ENCODE measurements at places on chromosomes 3 and 15. TPM values are rescaled to one million over a fixed set of nuclear protein-coding genes. Genes with fewer than 3 reads are reported as not detected.

GOLGA6L7 gene
- not detected for total RNA-seq

TUBGCP5 gene
- 14.4 TPM for total RNA-seq

ZNF80 gene
- not detected for total RNA-seq

MESP1 gene
- 2.7 TPM for total RNA-seq

ACP3 gene
- not detected for total RNA-seq

SNTN gene
- not detected for total RNA-seq

NUSAP1 gene
- 12.9 TPM for total RNA-seq

DNA sequence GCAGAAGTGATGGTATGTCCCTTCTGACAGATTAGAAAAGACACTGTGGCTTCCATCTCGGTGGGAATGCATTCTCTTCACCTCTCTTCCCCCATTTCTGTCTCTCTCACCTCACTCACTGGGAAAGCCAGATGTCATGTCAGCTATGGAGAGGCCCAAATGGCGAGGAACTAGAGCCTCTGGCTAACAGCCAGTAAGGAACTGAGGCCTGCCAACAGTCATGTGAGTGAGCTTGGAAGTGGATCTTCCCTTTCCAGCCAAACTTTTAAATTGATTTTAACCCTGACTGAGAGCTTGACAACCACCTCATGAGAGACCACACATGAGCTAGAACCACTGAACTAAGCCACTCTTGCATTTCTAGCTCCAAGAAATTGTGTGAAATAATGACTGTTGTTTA lies 35.2 kb upstream of the CDAN1 start:
- H3K27ac ChIP-seq, result no peak overlapping the region
- no peaks in the 10 kb centered on the region for H3K27me3 ChIP-seq

DNA sequence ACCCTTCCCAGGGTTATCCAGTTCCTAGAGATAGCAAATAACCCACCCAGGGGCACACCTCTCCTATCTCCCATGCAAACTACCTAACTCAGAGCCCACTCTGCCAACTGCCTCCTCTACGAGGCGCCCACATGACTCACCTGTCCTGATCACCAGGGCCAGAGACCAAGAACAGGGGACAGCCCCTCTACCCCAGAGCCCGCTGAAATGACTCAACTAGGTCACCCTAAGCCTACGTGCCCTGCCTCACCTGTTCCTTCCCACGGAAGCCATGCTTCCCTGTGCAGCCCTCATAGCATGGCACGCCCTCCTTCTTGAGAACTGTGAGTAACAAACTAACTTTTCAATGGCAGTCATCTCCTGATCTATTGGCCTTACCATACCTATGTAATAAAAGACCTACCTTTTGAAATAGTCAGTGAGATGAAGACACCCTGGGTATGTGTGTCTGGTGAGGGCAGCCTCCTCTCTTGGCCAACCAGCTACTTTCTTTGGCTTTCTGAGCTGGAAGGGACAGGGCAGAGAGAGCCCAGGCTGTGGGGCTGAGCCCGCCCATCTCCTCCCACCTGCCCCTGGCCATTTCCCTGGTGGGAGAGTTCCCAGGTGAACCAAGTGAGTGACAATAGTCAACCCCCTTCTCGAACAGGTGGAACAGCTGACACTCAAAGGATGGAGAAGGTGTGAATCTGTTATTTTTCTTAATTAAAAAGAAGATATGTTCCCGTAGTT lies 25.5 kb upstream of the PRR23E start:
- H3K4me1 ChIP-seq, result no peaks in the 10 kb centered on the region
- no peak overlapping the region for H3K4me3 ChIP-seq
- H3K27ac ChIP-seq, result no peak overlapping the region
- H3K36me3 ChIP-seq, result no peaks in the 10 kb centered on the region
- peaks cover 43% of the 10 kb centered on the region for H3K27me3 ChIP-seq
- DNase-seq, result no peak

DNA sequence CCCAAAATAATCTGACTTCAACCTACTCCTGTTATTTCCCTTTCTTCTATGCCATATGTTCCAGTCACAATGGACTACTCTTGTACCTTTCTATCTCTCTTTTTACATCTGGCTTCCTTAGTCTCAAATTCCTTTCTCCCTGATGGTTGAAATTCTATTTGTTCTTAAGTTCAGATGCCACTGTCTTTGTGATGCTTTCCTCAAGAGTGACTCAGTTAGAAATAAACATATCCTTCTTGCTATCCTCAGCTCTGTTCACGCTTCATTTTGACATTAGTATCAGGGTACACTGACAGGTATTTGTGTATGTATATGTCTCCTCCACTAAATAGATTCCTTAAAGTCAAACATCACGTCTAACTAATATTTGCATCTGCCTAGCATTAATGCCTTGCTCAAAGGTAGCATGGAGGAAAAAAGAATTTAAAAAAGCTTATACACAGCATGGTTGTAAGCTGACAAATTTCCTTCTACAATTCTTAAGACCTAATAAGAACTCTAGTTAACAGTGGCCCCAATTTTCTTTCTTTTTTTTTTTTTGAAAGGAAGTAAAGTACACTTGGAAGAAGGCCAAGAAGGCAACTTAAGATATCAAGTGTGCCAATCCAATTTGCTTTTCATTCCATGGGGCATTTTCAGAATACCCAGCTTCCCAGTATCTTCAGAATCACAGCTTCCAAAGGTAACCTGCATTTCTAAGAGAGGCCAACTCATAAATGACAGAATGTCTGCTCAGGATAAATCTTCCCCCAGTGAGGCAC lies 58.0 kb downstream of the CHAC1 start:
- H3K4me3 ChIP-seq, result no peak overlapping the region
- H3K27me3 ChIP-seq, result no peaks in the 10 kb centered on the region
- no peak for DNase-seq
- H3K36me3 ChIP-seq, result peaks cover 9% of the 10 kb centered on the region
- H3K27ac ChIP-seq, result no peak overlapping the region

- H3K36me3 ChIP-seq, result peaks cover 3% of the 10 kb centered on the region
- no peak for DNase-seq
- peaks cover 6% of the 10 kb centered on the region for H3K4me1 ChIP-seq
- no peaks in the 10 kb centered on the region for H3K27me3 ChIP-seq
These were observed 16.0 kb downstream of the OCA2 start for GRCh38 chr15:28082891-28083684.

GRCh38 chr3:18512007-18512406 lies 86.9 kb upstream of the SATB1 start:
- H3K4me3 ChIP-seq, result no peak overlapping the region
- DNase-seq, result no peak
- H3K4me1 ChIP-seq, result no peaks in the 10 kb centered on the region
- H3K27ac ChIP-seq, result no peak overlapping the region

DNA sequence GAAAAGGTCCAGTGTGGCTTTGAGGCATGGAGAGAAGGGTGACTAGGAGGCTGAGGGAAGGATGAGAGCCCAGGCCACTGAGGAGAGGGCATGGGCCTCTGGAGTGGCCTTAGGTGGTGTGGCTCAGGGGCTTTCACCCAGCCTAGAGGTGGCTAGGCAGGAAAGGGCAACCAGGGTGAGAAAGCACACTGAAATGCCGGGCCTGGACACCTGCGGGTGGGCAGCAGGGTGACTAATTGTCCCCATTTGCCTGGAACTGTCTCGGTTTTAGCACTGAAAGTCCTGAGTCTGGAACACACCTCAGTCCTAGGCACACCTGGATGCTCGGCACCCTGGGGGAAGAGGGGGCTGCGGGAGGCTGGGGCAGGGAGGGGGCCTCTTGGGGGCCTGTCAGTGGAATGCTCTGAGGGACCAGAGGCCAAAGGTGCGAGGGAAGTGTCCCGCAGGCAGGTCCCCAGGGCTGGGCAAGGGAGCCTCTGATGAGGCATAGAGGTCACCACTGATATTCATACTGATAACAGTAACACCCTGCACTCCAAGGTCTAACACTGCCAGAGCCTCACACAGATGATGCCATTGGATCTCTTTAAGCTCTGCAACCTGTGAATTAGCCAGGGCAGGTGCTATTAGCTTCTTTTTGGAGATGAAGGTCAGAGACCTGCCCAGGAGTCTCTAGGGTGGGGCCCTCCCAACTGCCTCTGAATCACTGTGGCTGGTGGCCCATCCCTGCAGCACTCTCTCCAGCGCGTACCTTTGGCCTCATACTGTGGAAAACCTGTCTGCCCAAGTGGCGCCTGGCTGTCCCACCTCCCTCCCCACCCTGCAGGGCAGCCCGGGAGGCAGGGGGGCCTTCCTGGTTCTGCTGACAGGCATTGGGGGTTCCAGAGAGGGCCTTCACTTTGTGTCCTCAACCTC lies 3.0 kb upstream of the PHGR1 start:
- no peak overlapping the region for H3K4me3 ChIP-seq
- H3K36me3 ChIP-seq, result no peaks in the 10 kb centered on the region
- H3K4me1 ChIP-seq, result peaks cover 22% of the 10 kb centered on the region
- H3K27me3 ChIP-seq, result no peaks in the 10 kb centered on the region
- DNase-seq, result no peak

GRCh38 chr3:39990532-39990931 lies 181.1 kb downstream of the MYRIP start:
- no peak overlapping the region for H3K4me3 ChIP-seq
- peaks cover 3% of the 10 kb centered on the region for H3K36me3 ChIP-seq
- no peaks in the 10 kb centered on the region for H3K4me1 ChIP-seq
- H3K27me3 ChIP-seq, result no peaks in the 10 kb centered on the region
- H3K27ac ChIP-seq, result no peak overlapping the region

DNA sequence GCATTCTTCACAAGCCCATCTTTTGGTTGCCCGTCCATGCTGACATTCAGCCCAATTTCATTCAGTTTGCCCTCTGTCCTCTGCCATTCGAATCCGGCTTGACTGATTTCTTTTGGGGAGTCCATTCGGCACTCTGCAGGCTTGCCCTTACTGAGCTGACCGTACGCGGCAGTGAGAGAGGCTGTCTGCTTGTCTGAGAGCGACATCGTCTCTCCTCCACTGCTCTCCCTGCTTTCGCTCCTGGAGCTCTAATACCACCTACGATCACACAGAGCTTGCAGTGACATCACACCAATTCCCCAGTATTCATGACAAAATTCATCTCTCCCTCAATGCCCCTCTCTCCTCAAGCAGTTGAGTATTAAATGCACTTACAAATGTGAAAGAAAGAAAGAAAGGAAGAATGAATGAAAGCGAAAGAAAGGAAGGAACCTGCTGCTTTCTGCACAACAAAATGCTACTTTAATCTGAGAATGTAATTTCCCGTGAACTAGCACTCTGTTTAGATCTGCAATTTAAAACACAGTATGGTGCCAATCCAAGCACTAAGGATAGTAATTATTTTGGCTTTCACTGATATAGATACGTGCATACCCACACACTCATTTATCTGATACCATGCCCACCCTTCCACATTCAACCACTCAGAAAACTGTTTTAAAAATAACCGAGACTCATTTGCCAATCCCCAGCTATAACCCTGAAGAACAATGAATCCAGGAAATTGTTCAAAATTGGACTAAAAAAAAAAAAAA lies 89.5 kb downstream of the DHX30 start:
- H3K27me3 ChIP-seq, result no peaks in the 10 kb centered on the region
- H3K36me3 ChIP-seq, result peaks cover 39% of the 10 kb centered on the region
- no peak for DNase-seq
- peak overlapping the region; percentile 12 for H3K27ac ChIP-seq

DNA sequence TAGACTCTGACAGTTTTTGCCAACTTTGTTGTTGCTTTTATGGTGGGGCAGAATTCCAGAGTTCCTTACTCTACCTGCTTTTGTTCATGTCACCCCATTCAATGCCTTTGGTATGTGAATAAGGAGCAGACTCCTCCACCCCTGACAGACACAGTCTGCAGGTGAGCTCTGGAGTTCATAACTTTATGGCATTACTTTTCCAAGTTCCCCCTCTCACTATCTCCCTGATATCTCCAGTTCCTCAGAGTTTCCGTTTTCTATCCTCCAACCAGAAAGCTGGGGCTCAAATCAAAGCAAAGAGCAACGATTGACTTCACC lies 23.1 kb upstream of the MTMR10 start:
- peaks cover 7% of the 10 kb centered on the region for H3K4me1 ChIP-seq
- no peaks in the 10 kb centered on the region for H3K27me3 ChIP-seq
- no peak overlapping the region for H3K4me3 ChIP-seq

DNA sequence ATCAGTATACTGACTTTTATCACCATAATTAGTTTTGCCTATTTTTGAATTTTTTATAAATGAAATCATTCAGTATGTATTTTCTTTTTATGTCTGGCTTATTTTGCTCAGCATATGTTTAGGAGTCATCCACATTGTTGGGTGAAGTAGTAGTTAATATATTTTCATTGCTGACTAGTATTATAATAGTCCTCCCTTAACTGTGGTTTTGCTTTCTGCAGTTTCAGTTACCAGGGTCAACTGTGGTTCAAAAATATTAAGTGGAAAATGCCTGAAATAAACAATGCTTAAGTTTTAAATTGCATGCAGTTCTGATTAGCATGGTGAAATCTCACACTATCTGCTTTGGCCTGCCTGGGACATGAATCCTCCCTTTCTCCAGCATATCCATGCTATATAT lies 39.5 kb upstream of the PRR23C start:
- H3K27me3 ChIP-seq, result peaks cover 39% of the 10 kb centered on the region
- H3K36me3 ChIP-seq, result no peaks in the 10 kb centered on the region
- H3K4me3 ChIP-seq, result no peak overlapping the region
- no peak for DNase-seq

DNA sequence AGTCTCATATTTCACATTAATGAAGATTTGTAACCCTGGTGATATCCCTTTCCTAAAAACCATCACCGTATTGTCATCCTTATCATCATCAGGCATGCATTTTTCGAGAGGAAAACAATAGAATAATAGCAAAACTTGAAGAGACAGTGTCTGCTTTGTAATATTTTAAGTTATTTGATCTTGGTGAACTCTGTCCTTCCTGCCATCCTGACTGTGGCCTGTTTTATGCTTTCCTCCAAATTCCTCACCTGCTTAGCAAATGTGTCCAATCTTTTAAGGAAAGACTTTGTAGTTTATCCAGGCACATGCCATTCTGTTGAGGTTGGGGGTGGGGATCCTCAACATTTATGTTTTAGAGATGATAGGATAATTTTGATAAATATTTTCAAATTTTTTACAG lies 306.1 kb upstream of the COL8A1 start:
- DNase-seq, result no peak
- no peak overlapping the region for H3K4me3 ChIP-seq
- no peaks in the 10 kb centered on the region for H3K27me3 ChIP-seq
- peaks cover 50% of the 10 kb centered on the region for H3K4me1 ChIP-seq
- peak overlapping the region; percentile 92 for H3K27ac ChIP-seq

- DNase-seq, result no peak
- H3K36me3 ChIP-seq, result no peaks in the 10 kb centered on the region
- H3K27me3 ChIP-seq, result no peaks in the 10 kb centered on the region
- no peak overlapping the region for H3K4me3 ChIP-seq
- H3K4me1 ChIP-seq, result peaks cover 23% of the 10 kb centered on the region
These were observed 855.9 kb downstream of the MCTP2 start for GRCh38 chr15:95087253-95087609.

GRCh38 chr15:59657635-59658125 lies 365 bp upstream of the GTF2A2 start:
- H3K27me3 ChIP-seq, result no peaks in the 10 kb centered on the region
- H3K27ac ChIP-seq, result no peak overlapping the region
- H3K4me1 ChIP-seq, result peaks cover 4% of the 10 kb centered on the region
- DNase-seq, result no peak

DNA sequence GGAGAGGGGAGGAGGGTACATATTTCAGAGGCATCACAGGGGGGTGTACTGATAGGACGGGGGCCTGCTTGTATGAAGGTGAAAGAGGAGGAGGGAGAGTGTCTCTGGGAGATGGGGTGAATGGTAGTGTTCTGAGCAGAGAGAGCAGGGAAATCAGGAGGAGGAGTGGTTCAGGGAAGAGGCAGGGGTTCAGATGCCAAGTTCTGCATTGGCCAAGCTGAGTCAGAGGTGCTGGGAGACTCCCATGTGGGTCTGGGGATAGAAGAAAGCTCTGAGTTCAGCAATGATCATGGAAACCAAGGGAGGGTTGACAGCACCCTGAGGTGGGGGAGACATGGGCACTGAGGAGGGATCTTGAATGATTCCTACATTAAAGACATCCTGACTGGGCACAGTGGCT lies 3.0 kb downstream of the CYP8B1 start:
- H3K4me3 ChIP-seq, result no peak overlapping the region
- H3K4me1 ChIP-seq, result peaks cover 3% of the 10 kb centered on the region
- DNase-seq, result no peak
- H3K27me3 ChIP-seq, result peaks cover 39% of the 10 kb centered on the region
- H3K36me3 ChIP-seq, result no peaks in the 10 kb centered on the region
- no peak overlapping the region for H3K27ac ChIP-seq

All from chondrocyte (in vitro differentiated cells).